GM23338 (cell line): ENCODE measurements at places on chromosomes 6 and 20.
A peak's percentile ranks its signal among the peaks of the same experiment; 100 is the strongest.

DNA sequence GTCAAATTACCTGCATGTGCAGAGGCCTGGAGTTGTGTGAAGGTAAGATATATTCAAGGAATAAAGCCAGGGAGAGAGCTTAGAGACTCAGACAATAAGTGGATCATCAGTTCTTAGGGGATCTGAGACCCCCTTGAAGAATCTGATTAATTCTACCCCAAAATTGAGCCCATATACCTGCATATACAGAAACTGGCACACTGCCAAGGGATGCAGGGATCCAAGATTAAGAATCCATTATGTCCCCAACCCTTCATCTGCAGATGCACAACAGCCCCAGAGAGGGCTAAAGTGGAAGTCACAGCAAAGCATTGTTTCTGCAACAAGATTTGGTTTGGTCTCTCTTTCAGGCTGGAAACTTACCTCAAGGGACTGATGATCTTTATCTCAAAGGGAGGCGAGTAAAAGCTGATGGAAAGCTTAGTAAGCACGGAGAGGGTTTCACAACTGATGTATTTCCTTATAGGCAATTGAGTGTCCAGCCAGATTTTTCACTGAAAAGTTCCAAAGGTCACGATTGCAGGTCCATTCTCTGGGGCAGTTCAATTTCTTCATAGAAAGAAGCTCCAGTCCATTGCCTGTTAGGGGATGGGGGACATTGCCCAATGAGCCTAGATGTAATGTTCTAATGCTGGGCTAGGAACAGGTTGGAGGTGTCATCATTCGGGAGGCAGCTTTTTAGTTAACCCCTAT is 20.9 kb upstream of the STK35 start:
- no peak for DNase-seq
- no peak overlapping the region for H3K27ac ChIP-seq
- no peaks in the 10 kb centered on the region for H3K27me3 ChIP-seq
- H3K4me1 ChIP-seq: no peaks in the 10 kb centered on the region
- no peaks in the 10 kb centered on the region for H3K36me3 ChIP-seq
- H3K4me3 ChIP-seq: no peak overlapping the region

DNA sequence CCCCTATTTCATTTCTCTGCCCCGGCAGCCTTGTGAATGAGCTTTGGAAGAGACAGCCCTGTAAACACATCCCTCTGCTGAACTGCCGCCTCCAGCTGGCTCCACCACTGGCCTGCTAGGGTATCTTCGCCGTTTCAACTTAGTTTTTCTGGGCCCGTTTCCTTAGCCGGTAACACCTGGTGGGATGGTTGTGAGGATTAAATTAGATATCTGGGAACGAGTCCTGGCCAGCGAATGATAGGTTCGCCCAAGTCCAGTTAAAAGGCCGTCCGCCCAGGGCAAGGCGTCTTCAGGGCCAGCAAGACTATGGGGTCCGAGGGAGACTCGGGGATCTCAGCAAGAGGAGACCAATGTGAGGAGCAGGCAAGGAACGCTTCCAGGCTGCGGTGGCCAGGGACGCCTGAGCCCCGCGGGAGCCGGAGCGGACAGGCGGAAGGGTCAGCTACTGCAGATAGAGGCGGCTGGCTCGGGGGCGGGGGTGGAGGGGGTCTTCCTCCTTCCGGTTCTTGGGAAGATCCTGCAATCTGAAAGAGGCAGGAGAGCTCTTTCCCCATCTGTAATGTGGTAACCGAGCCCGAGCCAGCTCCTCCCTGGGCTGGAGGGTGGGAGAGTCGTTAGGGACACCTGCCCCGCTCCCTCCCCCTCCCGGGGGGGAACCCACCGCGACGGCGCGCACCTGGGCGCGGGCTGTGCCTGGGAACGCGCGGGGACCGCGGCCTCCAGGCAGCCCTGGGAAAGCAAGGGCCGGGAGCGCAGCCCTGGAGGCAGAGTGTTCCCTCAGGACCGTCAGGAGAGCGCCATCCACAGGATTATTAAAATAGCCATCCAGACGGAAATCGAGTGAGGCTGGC is 4.5 kb upstream of the PTCRA start:
- no peaks in the 10 kb centered on the region; the same call in 1 of the 2 replicates for H3K4me1 ChIP-seq
- H3K27ac ChIP-seq: peak overlapping the region; percentile 93
- no peaks in the 10 kb centered on the region for H3K27me3 ChIP-seq
- no peaks in the 10 kb centered on the region for H3K36me3 ChIP-seq
- H3K4me3 ChIP-seq: peak overlapping the region; percentile 71

DNA sequence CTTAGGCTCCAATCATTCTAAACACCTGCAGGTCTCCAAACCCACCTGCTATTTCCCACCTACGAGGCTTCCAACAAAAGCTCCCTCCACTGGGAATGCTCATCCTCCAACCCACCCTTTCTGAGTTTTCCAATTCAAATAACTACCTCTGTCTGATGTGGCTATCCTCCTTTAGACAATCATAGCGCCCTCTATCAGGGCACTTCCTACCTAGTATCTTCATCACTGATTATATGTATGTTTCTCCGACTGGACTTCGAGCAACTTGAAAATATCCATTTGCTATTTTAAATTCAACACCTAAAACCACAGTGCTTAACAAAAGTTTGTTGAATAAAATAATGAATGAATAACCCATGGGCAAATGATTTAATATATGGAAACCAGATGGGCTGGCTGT is 41.3 kb downstream of the MTFR2 start:
- no peak overlapping the region for H3K27ac ChIP-seq
- DNase-seq: peak; percentile 60
- H3K36me3 ChIP-seq: no peaks in the 10 kb centered on the region
- H3K27me3 ChIP-seq: no peaks in the 10 kb centered on the region
- H3K4me1 ChIP-seq: no peaks in the 10 kb centered on the region

- no peak for DNase-seq
- no peaks in the 10 kb centered on the region for H3K36me3 ChIP-seq
- no peaks in the 10 kb centered on the region for H3K27me3 ChIP-seq
- H3K4me1 ChIP-seq: peaks cover 4% of the 10 kb centered on the region
- H3K27ac ChIP-seq: no peak overlapping the region
These were observed 65.0 kb upstream of the CD93 start for GRCh38 chr20:23151008-23151703.

DNA sequence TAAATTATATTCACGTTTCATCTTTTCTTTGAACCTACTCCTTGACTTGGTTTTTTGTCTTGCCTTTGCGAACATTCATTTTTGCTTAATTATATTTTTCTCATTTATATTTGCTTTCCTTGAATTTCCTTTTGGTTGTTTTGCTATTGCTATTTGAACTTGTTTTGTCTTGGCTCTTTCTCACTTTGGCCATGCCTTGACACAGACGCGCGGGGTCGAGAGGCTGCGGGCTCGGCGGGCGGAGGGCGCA is 7.1 kb upstream of the TMEM14A start:
- H3K36me3 ChIP-seq: 0 out of 2 replicates have a peak, but pooled peaks cover 9% of the 10 kb centered on the region
- peak overlapping the region; percentile 55 for H3K4me3 ChIP-seq
- peaks cover 10% of the 10 kb centered on the region; the same call in 1 of the 2 replicates for H3K4me1 ChIP-seq
- no peak for DNase-seq
- H3K27ac ChIP-seq: no peak overlapping the region
